CD8-positive, alpha-beta T cell (primary cell): ENCODE measurements at places on chromosomes 7 and 10.

DNA sequence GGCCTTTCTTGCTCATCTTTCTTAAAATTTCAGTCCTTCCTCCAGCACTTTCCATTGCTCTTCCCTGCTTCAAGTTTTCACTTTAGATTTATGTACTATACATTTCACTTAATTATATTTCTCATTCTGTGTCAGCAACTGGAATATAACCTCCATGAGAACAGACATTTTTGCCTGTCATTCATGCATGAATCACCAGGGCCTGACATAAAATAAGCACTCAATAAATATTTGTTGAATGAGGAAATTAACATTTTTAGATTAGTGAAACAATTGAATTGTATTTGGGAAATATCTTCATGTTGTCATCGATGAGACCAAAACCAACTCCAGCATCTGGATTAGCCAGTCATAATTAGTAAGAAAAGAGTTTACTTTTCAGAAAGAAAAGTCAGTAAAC, 6.1 kb downstream of the SAMD9L start:
- no peak for DNase-seq

DNA sequence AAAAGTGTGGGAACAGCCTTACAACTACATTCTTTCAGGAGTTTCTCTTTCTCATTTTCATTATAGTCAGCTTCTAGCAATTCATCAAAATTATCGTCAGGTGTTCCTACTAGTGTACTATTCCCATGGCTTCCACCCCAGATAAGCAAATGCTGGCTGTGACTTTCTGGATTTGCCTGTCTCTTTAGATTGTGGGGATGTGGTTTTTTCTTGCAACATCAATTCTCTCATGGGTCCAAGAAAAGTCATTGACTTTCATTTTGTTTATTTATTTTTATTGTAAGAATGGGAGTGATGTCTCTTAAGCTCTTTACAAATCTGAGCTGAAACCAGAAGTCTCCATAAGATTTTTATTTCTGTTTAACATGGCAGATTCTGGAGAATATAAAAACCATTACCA, 349.7 kb upstream of the SEMA3C start:
- no peak for DNase-seq

- no peak for DNase-seq
These were observed 45.4 kb downstream of the NKX6-2 start for GRCh38 chr10:132740588-132740987.

DNA sequence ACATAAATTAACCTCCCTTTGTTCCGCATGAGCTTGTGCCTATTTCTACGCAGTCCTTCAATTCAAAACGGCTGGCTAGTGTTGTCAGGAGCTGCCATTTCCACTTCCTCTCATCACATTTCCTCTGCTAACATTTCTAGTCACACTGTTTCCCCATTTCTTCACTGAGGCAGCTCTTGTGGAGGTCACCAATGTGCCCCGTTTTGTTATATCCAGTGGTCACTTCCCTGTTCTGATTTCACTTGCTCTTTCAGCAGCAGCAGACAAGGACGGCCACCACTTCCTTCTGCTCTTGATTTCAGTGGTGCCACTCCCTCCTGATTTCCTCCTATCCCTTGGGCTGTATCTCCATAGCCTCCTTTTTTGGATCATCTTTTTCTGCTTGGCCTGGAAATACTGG, 64.8 kb upstream of the SEC61G start:
- DNase-seq, result no peak

DNA sequence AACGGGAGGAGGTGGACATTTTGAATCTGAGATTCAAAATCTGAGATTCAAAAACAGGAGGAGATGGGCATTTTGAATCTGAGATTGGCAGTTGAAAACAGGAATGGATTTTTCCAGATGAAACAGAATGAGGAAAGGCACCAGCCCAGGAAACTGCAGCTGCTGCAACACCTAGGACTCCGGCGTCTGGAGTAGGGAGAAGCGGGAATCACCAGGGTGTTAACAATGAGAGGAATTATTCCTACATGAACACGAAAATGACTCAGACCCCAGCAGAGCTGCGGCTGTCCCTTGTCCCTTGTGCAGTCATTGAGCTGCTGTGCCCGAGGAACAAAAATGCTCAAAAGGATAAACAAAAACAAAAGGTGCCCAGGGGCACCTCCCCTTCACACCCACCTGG, 59.9 kb upstream of the KAT6B start:
- DNase-seq, result no peak
